ENCODE measurements at places on chromosomes 5 and 9. TPM values are rescaled to one million over a fixed set of nuclear protein-coding genes. Genes with fewer than 3 reads are reported as not detected.
A peak's percentile ranks its signal among the peaks of the same experiment; 100 is the strongest.

DNA sequence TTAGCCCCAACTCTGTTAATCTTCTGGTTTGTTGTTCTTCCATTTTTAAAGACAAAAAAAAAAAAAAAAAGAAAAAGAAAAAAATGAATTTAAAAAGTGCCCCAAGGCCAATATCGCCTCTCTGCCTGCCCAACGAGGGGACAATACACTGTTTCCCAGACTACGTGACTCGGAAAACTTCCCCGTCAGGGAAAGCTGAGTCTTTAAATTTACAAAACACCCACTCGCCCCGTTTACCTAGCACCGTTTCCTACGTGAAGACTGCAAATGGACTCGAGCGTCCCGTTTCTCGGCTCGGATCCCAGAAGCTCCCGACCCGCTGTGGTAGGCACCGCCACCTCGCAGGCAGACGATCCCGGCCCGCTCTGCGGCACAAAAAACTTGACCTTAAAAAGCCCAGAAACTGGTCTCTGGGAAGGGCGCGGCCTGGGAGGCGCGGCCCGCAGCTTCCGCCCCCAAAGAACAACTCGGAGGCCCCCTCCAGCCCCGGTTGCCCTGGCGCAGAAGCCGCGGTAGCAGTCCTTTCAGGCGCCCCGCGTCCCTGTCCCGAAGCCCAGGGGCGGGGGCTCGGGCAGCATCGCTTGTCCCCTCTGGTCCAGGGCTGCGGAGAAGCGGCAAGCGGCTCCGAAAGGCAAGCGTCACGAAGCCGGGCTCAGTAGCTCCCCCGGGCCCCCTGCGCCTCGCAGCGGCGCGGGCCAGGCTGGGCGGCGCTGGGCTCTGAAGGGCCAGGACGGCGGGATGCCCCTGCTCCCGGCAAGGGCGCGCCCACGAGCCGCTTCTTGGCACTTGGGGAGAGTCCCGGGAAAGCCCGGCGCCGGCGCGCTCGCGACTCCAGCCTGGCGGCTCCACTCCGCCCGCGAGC lies at the start of gene GCNT4:
TSS of gene GCNT4 (minus strand) at position 367 of the 862 bp plus-strand sequence. CDS start 22,521 bp downstream, outside the sequence.
- peak; percentile 64 for DNase-seq

DNA sequence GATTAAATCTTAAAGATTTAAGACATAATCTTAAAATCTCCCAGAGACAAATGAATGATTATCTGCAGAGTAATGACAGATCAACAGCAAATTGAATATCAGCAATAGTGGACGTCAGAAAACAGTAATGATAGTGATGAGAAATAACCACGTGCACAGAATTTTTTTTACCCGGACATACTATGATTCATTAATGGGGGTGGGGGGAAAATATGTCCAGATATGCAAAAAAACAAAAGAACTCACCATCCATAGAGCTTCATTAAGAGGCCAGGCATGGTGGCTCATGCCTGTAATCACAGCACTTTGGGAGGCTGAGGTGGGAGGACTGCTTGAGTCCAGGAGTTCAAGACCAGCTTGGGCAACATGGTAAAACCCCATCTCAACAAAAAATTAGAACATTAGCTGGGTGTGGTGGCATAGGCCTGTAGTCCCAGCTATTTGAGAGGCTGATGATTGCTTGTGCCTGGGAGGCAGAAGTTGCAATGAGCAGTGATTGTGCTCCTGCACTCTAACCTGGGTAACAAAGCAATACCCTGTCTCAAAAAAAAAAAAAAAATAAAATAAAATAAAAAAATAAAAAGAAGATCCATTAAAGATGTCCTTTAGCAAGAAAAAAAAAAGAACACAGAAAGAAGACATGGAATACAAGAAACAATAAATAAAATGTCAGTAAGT lies 30.9 kb upstream of the SHOC1 start:
- DNase-seq: no peak

- no peak for DNase-seq
Measured at GRCh38 chr5:175688352-175689146, 30.7 kb downstream of the HRH2 start.

DNA sequence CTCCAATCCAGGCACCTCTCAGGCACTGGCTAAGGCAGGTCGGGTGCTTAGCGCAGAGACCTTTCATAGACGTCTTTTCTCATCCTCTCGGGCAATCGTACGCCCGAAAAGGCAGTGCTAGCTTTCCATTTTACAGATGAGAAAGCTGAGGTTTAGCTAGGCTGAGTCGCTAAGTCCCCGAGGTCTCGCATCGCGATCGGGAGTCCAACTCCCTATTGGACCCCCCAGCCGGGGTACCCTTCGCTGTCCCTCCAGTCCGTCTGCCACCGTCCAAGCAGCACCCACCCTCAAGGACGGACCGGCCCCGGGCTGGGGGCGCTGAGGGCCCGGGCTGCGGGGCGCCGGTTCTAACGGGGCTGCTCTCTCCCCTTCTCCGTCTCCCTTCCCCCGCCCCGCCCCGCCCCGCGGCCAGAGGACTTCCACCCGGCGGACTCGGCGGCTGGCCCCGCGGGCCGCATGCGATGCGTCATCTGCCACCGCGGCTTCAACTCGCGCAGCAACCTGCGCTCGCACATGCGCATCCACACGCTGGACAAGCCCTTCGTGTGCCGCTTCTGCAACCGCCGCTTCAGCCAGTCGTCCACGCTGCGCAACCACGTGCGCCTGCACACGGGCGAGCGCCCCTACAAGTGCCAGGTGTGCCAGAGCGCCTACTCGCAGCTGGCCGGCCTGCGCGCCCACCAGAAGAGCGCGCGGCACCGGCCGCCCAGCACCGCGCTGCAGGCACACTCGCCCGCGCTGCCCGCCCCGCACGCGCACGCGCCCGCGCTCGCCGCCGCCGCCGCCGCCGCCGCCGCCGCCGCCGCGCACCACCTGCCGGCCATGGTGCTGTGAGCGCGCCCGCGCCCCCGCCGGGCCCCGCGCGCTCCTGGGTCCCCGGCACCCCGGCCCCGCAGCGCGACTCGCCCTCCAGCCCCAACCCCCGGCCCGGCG lies 12.5 kb upstream of the EXOSC2 start:
- peak; percentile 87 for DNase-seq

DNA sequence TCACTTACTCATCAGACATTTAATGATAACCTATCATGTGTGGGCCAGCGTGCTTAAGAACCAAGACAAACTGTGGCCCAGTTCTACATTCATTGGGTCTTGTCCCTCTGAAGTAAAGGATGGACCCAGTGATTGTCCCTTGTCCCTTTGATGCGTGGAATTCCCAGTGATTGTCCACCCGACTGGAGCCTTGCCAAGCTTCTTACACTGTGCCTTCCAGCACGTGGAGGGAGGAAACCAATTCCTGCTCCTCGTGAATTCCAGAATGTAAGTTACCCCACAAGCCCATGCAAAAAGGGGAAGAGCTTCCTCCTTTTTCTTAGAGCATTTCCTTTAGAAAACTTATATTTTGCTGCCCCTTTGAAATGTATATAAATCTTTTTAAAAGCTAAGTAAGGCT lies 7.9 kb downstream of the CKMT2 start:
- DNase-seq: no peak

GRCh38 chr9:33861917-33862453 lies 45.0 kb downstream of the UBE2R2 start:
- DNase-seq: no peak

- DNase-seq: no peak
Measured at GRCh38 chr5:39228596-39228995, 9.2 kb upstream of the FYB1 start.

DNA sequence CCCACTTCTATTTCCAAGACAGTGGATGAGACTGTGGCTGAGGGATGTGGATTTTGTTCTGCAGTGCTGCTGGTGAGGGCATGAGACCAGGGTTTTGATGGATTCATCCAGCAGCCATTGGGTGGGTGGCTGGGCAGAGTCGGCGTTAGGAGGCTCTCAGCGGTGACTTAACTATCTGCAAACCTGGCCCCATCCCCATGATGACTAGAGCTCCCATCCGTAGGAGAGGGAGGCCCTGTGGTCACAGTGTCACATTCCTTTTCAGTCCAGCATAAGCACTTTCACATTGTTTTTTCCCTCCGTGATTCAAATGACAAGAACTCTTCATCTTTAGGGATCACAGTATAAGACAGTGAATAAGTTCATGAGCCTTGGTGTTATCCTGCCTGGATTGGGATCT lies 60.4 kb upstream of the SPRY4 start:
- no peak for DNase-seq

GRCh38 chr5:151215546-151215880 lies 8.4 kb downstream of the CCDC69 start:
- DNase-seq: no peak

- no peak for DNase-seq
Measured at GRCh38 chr5:78056901-78057514, 237.5 kb downstream of the AP3B1 start.

- no peak for DNase-seq
Measured at GRCh38 chr5:81167544-81167943, 65.6 kb upstream of the CKMT2 start.

DNA sequence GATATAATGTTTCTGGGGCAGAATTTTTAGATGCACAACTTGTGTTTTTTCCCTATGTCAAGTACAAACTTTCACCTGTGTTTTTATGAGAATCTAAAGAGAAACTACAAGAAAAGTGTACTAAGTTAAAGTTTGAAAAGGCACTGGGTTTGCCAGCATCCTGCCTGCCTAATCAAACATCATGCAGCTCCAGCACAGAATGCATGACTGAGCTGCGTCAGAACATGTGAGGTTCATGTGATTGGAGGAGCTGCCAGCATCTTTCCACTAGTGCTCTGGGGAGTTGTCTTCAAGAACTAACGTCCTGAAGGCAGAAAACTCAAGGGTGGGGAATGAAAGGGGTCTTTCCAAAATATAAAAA lies 46.1 kb upstream of the RIC1 start:
- no peak for DNase-seq

GRCh38 chr5:79508354-79508753 lies 5.6 kb downstream of the HOMER1 start:
- no peak for DNase-seq

DNA sequence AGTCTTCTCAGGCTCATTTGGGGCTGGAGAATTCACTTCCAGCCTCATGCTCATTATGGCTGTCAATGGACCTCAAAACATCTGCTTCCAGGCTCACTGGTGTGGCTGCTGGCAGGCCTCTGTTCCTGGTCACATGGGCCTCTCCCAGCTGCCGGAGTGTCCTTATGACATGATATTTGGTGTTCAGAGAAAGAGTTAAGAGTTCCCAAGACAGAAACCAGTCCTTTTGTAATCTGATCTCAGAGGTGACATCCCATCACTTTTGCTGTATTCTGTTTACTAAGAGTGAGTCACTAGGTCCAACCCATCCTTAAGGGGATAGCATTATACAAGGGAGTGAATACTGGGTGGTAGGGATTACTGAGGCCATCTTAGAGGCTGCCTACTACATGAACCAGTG lies 104.6 kb downstream of the CACNA1B start:
- DNase-seq: no peak

- DNase-seq: no peak
Measured at GRCh38 chr5:57407391-57407790, 75.2 kb downstream of the ACTBL2 start.

Gene MORN5
- not detected for polyA plus RNA-seq

Gene WNK2
- 11.9 TPM for polyA plus RNA-seq

Gene BSPRY
- polyA plus RNA-seq: 0.03 TPM

Gene INSL4
- polyA plus RNA-seq: not detected

Gene IRX1
- polyA plus RNA-seq: not detected

Measured in psoas muscle (tissue), 8 donors.